ENCODE measurements at places on chromosomes 11 and 22.
A peak's percentile ranks its signal among the peaks of the same experiment; 100 is the strongest.

GRCh38 chr11:66848671-66849500, 5.6 kb downstream of the RCE1 start:
- no peak for DNase-seq

GRCh38 chr11:119365071-119365591, 16.4 kb downstream of the USP2 start:
- no peak for DNase-seq

- DNase-seq: peak; percentile 33
Measured at GRCh38 chr11:83827940-83828554, 541.9 kb upstream of the CCDC90B start.

- DNase-seq: no peak
Measured at GRCh38 chr11:20596205-20597153, 2.9 kb upstream of the SLC6A5 start.

DNA sequence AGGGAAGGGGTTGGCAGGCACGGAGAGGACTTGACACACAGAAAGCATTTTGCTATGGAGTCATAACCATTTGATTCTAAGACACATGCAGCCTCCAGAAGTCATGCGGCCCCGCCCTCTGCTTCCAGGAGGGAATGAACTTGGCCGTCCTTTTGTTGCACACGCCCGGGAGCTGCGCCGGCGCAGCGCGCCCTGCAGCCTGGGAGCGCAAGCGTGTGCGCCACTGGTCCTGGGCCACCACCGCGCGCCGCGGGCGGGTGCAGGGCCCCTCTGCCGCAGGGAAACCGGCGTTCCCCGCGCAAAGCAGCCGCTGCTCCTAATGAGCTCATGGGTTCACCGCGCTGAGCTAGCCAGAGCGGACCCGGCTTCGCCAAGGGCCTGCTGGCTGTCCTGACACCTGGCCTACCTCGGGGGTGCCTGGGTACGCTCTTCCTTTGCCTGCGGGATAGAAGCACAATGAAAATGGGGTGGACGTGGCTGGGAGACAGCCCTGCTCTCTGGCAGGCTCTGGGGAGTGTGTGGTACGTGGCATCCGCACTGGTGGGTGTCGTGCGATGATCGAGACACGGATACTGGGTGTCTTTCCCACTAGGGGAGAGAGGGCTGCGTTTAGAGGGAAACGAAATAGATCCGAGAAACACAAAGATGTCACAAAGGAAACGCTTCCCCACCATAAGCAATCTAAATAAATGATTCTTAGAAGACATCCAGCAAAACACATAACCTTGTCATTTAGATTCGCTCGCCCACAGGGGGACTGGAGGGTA, 669 bp downstream of the MICAL3 start:
- peak; percentile 59 for DNase-seq

- peak; percentile 72 for DNase-seq
Measured at GRCh38 chr22:39117585-39118191, 20.6 kb downstream of the APOBEC3H start.

- peak; percentile 29 for DNase-seq
Measured at GRCh38 chr11:22920939-22921565, 60.8 kb upstream of the CCDC179 start.

- no peak for DNase-seq
Measured at GRCh38 chr11:33290319-33290718, 33.1 kb downstream of the HIPK3 start.

DNA sequence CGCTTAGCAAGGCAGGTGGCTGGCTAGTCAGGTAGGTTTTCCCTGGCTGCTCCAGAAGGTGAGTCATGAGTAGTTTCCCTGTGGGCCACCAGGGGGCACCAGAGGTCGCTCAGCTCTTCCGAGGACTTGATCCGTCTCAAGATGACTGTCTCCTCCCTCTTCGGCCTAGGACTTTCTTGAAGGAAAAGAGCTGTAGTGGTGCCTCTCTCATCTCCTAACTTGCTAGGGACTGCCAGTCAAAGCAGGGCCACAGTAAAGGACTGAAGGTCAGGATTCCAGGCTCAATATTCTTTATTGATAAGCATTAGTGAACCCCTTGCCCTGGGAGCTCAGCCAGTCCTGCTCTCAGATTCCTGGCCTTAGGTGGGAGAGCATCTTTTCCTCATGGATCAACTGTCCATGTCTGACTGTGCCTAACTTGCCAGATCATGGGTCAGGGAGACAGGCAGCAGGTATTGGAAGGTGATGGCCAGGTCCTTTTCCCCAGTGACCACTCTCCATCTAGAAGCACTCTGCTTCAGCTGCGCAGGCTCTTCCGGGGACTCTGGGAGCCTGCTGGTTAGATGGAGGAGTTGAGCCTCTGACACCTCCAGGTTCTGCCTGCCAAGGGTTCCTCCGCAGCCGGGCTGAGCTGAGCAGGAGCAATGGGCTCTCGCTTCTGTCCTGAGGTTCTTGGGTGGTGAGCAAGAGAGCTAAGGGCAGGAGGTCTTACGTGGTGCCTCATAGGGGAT, 1.9 kb downstream of the POLD4 start:
- DNase-seq: peak; percentile 78

DNA sequence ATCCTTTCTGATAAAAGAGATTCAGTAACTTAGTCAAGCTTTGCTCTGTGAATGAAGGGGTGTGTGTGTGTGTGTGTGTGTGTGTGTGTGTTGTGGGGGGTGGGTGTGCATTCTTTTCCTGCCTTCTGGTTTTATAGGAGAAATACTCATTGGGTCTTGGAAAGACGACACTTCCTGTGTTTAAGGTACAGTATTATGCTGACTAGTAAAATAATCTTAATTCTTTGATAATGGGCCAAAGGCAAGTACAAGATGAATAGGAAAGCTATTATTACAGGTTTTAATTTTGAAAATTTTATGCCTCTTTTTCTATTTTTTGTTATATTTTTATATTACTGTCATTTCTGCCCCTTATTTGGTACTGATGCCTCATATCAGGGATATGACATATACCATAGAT, 26.1 kb downstream of the HSD17B12 start:
- no peak for DNase-seq

GRCh38 chr11:129946256-129946655, 50.9 kb upstream of the NFRKB start:
- DNase-seq: no peak

GRCh38 chr11:78228467-78228866, 39.7 kb downstream of the USP35 start:
- DNase-seq: peak; percentile 75

DNA sequence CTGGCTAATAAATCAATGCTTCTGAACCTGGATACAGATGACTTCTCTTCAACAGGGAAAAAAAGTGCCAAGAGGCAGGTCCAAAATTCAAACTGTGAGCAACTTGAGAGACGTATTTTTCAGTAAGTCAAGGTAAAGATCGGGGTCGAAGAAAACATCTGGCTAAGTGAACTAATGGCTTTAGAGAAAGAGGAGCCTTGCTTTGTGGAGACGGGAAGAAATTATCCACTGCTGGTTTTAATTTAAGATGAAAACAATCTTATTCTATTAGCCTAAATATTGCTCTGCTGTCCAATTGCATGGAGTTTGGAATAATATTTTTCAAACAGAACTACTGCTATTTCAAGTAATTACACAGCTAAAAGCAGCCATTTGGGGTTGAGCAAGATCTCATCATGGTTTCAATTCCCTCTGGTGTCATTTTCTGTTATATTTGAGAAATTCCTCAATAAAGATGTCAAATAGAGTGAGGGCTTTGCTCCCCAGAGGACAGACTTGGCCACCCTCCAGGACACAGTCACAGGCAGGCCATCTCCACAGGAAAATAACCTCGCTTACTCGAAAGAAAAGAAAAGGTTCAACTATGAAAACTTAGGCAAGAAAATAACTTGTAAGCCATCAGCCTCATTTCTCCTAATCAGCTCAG, 29.8 kb downstream of the SCUBE1 start:
- DNase-seq: no peak

GRCh38 chr11:45930031-45930794, 7.8 kb downstream of the LARGE2 start:
- peak; percentile 91 for DNase-seq

DNA sequence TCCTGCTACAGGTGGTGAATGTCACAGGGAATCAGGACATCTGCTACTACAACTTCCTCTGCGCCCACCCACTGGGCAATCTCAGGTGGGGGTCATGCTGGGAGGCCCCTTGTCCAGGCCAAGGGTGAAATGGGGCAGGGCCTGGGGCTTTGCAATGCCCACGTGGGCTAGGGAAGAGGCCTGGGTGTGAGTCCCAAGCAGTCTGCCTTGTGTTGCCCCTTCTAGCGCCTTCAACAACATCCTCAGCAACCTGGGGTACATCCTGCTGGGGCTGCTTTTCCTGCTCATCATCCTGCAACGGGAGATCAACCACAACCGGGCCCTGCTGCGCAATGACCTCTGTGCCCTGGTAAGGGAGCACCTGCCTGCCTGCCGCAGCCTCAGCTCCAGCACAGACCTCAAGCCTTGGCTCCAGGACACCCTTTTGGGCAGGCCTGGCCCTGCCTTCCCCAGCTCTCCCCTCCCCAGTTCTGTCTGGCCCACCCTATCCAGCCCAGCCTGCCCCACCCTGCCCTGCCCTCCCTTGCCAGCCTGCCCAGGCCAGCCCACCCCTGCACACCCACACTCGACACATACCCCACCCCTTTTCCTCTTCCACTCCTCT, 9.1 kb upstream of the TAGLN start:
- peak; percentile 15 for DNase-seq

- no peak for DNase-seq
Measured at GRCh38 chr22:28328756-28329155, 350.9 kb downstream of the TTC28 start.

DNA sequence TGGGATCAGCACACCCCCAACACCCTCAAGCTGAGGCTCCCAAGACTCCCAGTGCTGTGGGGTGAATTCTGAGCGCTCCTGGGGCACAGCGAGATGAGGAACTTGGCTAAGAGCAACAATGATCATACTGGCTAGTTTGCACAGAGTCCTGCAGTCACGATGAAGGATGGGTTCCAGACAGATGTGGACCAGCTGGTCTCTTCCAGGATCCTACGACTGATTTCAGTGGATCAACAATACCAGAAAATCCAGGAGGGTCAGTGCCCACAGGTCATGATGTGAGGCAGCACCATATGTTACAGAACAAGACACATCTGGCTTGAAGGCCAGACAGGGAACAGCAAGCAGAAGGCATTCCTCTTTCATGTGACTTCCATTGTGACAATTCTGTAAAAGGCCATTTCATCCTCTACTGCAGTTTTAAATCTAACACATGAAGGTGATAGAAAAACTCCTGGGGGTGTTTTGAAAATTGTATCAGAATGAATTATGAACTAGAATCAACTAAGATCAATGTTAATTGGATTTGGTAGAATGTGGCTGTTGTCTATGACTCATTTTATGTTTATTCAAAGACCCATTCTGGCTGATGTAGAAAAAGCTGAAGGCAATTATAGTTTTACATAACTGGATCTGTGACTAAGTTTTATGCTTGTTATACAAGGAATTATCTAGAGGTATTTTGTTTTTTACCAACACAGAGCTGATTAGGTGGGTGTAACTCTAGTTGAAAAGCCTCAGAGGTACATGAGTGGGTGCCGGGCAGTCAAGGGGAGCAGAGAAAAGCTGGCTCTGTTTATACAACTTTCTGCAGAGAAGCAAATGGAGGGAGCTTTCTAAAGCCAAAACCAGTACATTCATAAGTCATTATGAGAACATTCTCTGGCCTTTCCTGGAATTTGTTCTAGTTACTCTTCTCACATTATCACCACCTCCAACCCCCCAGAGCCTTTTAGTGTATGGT, 29.1 kb downstream of the OR52K1 start:
- DNase-seq: no peak

DNA sequence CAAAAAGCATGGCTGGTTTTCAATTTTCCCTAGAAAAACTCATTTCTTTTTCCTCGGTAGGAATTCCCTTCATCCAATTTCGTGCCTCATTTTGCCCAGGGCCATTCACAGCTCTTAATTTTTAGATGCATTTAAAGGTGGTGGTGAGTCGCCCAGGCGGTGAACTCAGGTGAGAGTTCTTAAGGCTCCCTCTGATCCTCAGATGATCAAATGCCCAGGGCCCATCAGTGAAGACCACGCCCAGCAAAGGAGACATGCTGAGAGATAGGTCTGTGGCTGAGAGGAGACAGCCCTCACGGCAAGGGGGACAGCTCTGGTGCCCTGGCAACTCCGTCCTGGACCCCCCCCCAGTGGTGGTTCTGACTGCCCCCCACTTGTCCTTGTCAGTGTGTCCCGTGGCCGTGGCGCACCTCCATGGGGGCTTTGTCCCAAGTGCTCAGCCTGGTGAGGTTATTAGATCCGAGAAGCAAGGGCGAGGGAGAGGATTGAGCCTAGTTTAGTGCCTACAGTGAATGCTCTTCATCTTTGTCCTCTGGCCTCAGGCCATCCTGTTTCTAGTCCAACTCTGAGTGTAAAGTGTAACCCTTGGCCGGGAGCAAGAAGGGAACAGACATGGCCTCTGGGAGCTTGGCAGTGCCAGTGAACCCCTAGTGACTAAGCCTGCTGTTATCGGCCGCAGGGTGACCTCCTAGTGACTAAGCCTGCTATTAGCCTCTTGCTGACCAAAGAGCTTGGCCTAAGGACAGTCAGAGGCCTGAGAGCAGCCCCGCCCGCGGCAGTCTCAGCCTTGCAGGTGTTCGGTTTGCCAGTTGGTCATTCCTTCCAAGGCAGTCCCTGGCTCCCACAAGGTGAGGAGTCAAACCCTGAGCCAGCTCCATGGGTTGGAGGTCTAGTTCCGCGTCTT, 83.5 kb downstream of the CTTN start:
- no peak for DNase-seq

DNA sequence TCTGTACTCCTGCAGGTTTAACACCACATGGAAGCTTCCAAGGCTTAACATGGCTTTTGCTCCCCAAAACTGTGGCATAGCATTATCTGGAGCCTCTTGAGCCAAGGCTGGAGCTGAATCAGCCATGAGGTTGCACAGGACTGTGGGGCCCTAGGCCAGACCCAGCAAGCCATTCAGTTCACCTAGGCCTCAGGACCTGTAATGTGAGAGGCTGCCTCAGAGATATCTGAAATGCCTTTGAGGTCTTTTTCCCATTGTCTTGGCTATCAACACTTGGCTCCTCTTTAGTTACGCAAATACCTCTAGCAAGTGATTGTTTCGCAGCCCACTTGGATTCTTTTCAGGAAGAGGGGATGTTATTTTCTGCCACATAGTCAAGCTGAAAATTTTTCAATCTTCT, 72.0 kb downstream of the VPREB1 start:
- DNase-seq: no peak

DNA sequence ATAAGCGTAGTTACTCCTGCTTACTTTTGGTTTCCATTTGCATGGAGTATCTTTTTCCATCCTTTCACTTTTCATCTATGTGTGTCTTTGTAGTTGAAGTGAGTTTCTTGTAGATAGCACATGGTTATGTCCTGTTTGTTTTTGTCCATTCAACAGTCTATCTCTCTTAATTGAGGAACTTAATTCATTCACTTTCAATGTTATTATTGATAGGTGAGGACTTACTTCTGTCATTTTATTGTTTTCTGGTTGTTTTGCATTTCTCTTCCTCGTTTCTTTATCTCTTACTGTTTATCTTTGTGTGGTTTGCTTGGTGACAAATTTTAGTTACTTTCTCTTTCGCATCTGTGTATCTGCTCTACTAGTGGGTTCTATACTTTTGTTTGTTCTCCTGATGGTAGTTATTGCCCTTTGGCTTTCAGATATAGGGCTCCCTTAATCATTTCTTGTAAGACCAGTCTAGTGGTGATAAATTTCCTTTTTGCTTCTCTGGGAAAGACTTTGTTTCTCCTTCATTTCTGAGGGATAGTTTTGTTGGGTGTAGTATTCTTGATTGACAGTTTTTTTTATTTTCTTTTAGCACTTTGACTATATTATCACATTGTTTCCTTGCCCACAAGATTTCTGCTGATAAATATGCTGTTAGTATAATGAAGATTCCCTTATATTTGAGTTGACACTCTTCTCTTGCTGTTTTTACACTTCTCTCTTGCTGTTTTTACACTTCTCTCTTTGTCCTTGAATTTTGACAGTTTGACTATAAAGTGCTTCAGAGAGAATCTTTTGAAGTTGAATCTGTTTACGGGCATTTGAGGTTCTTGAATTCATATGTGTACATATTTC, 9.0 kb upstream of the RAG1 start:
- DNase-seq: peak; percentile 35
